ENCODE measurements at places on chromosomes 3 and 15. TPM values are rescaled to one million over a fixed set of nuclear protein-coding genes. Genes with fewer than 3 reads are reported as not detected.
A peak's percentile ranks its signal among the peaks of the same experiment; 100 is the strongest.

GRCh38 chr3:74003734-74004133 is 379.0 kb upstream of the PDZRN3 start:
- DNase-seq, result no peak

- no peak for DNase-seq
These were observed 34.2 kb upstream of the RAP2B start for GRCh38 chr3:153127788-153128187.

GRCh38 chr15:48557335-48557734 is 88.2 kb downstream of the FBN1 start:
- peak; percentile 40 for DNase-seq

DNA sequence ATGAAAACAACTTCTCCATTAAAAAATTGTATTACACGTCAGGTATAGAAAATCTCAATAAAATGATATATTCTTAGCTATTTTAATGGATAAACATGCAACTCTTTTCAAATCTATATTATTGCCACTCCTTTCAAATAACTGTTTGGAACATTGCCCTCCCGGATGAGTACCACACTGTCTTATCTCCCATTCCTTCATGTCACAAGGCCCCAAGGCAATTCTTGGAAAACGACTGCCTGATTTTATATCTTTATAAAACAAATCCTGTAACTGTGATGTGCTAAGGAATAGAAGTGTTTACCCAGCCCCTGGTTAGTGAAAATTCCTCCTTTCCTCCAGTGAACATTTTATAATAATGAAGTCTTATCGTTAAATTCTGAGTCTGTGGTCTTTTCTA is 6.2 kb upstream of the ZNF619 start:
- no peak for DNase-seq

DNA sequence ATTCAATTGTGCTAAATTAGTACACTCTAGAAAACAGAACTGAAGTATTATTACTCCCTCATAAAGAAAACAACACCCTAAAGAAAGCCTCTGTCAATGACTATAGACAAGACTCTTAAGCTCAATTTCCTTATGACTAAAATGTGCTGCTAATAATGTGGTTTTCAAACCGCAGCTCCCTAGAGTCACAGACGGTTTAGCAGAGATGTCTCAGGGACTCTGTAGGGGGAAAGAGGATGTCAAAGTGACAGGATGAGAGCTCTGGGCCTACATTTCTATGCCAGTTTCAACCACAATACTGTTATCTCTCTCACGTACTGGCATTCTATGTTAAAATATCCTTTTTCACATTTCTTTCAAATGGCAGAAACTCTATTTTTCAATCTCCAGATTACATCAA is 37.6 kb upstream of the WDR49 start:
- no peak for DNase-seq

GRCh38 chr3:177371888-177372287 is 174.6 kb upstream of the TBL1XR1 start:
- no peak for DNase-seq

- no peak for DNase-seq
These were observed 54.7 kb upstream of the KLF13 start for GRCh38 chr15:31271711-31272557.

GRCh38 chr15:59622289-59622688 is 10.7 kb downstream of the GCNT3 start:
- DNase-seq, result peak; percentile 81

DNA sequence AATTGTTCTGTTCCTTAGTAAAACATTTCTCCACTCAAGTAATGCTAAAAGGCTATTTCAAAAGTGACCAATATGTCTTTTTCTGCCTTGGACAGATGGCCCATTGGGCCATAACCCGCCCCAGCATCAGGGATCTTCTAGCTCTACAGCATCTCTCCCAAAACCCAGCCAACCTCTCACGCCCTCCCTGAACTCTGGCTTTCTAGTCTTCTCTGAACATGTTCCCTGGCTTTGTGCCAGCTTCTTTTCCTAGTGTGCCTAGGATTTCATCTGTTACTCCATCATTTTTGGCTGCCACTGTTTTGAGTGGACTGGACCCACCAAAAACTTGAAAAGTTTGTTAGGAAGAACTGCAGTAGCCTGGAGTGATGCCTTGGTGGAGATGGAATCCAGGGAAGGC is 30.7 kb downstream of the TRPM1 start:
- DNase-seq, result no peak

- DNase-seq, result no peak
These were observed 2.1 kb upstream of the CPB1 start for GRCh38 chr3:148825476-148825875.

- DNase-seq, result no peak
These were observed 834 bp upstream of the GREM1 start for GRCh38 chr15:32716915-32717425.

DNA sequence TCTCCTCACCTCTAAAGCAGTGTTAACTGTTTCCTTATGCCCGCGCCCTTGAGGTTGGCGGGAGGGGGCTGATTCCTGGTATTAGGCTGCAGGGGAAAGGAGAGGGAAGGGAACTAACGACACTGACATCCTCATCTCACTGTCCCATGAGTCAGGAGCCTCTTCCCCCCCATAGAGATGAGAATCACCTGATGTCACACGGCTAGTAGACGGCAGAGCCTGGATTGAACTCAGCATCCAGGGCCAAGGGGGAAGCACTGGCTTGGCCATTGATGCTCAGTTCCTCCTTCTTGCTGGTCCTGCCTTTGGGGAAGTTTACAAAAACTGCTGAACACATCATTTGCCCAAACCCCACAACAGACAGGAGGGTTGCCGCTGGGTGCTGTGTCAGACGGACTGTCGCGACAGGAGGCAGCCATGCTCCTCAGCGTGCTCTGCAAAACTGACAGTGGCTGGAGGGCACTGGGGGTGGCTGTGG is 38.5 kb downstream of the IDH2 start:
- DNase-seq, result no peak

- DNase-seq, result no peak
These were observed 100.2 kb downstream of the FMN1 start for GRCh38 chr15:33094336-33094735.

DNA sequence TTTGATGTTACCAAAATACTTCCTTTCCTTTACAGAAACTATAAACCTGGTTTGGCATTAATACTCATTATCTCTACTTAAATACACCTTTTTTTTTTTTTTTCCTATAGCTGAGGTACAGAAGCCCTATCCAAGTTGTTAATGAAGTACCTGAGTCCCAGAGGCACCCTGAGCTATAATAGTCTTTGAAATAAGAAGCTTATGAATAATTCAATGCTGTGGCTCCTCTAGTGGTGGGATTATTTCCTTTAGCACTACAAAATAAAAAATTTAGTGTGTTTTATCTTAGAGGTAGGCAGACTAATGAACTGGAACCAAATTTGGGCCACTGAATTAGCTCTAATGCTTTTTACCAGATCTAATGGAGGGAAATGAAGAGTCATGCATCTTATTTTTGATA is 611.9 kb downstream of the EDEM1 start:
- no peak for DNase-seq

GRCh38 chr3:193909387-193909786 is 226.6 kb upstream of the HES1 start:
- peak; percentile 21 for DNase-seq

- DNase-seq, result no peak
These were observed 151.4 kb downstream of the PLD1 start for GRCh38 chr3:171658841-171659240.

- DNase-seq, result no peak
These were observed 8.3 kb downstream of the CCNL1 start for GRCh38 chr3:157151627-157152026.

DNA sequence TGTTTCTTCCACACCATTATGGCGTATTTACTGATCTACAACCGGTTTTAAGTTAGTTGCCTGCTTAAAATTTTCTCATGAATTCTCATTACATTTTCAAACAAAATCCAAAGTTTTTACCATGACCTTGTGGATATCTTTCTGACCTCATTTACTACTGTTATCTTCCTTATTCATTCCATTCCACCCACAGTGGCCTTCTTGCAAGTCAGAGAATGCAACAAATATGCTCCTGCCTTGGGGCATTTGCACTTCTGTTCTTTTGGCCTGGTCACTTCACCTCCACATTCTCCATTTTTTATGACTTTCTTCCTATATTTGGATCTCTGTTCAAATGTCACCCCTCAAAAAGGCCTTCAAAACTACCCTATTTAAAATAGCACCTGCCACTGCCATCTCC is 8.8 kb upstream of the SLC15A2 start:
- no peak for DNase-seq

GRCh38 chr3:67906261-67906660 is 251.8 kb upstream of the SUCLG2 start:
- DNase-seq, result peak; percentile 9

GRCh38 chr3:50816894-50817293 is 142.2 kb downstream of the DOCK3 start:
- no peak for DNase-seq

DNA sequence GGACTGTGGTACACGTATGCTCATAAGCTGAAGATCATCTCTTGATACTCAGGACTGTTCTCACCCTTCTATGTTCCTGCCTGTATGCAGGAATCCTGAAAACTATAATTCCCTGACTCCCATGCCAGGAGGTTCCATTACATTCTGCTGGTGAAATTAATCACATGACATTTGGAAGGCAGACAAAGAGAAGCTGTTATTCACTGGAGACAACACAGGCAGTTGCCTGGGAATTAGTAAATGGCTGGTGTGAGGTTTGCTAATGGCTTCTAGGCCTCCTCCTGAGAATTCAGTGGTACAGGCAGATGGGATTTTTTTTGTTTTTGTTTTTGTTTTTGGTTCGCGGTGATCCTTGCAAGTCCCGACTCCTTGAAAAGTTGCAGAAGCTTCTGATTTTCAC is 91.4 kb downstream of the CTNNB1 start:
- peak; percentile 23 for DNase-seq

- DNase-seq, result no peak
These were observed 204.2 kb upstream of the IGF1R start for GRCh38 chr15:98444138-98444537.

GRCh38 chr15:83794209-83794608 is 140.3 kb downstream of the ADAMTSL3 start:
- no peak for DNase-seq

DNA sequence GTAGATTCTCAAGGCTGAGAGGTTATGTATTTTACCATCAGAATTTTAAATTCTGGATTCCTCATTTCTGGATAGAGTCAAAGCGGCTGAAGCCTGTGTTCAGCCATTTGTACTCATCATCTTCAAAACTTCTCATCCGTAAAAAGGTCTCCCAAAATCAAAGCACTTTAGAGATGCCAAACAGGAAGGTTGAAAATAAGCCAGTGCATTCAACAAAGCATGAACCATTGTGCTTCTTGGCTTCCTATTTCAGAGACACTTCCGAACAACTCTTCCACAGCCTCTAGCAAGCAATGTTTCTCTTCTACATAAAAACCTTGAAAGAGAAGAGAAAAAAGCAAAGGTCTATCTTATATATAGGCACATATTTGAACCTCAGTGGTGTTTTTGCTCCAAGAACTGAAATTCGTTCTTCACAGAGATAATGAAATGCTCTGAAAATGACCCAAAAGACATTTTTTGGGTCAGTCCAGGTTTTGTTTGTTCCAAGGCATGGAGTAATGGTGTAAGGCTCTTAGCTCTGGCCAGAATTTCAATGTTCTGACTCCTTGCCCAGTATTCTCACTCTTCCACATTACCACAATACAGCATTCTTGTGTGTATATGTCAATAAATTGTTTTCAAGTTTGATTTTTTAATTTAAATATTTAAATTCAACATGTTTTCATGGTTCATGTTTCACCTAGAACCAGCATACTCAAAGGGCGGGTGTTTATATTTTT is 163.1 kb downstream of the STAC start:
- DNase-seq, result no peak

GRCh38 chr15:42611532-42611931 is 36.1 kb downstream of the STARD9 start:
- no peak for DNase-seq

DNA sequence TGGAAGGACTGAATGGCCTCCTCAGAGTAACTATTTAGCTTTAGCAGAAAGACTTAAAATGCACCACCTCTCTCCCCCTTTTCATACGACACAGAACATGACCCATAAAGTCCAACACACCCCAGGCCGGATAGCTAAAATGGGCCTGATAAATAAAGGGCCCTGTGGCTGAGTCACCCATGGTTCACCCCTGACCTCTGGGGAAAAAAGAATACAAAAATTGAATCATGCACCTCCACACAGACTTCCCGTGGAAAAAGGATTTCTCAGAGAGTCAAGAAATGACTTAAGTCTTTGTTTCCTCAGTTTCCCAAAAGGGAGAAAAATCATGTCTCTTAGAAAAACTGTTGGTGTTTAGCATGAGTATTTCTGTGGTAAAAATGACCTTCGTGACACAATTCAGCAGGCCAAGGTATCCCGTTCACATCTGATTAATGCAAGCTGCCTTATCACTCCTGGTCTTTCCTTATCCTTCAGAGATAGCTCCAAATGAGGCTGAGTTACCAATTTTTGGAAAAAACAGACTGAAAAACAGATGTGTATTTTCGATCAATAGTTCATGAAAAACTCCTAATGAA is 34.0 kb upstream of the ARHGEF3 start:
- no peak for DNase-seq

DNA sequence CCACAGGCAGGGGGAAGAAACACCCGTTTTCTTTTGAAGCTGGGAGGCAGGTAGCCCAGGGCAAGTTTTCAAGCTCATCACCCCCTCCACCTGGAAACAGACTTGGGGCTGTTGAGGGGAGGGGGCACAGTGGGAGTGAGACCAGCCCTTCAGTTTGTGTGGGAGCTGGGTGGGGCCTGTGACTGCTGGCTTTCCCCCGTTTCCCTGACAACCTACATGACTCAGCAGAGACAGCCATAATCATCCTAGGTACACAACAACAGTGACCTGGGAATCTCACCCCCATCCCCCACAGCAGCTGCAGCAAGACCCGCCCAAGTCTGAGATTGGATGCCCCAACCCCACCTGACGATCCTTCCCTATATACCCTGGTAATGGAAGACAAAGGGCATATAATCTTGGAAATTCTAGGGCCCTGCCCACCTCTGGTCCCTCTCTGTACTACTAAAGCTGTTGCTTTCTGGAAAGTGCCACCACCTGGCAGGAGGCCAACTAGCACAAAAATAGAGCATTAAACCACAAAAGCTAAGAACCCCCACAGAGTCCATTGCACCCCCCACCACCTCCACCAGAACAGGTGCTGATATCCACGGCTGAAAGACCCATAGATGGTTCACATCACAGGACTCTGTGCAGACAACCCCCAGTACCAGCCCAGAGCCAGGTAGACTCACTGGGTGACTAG is 422.2 kb upstream of the SGO1 start:
- DNase-seq, result no peak

ARGFX gene
- not detected for total RNA-seq

ATP13A5 gene
- total RNA-seq, result not detected

KLF15 gene
- total RNA-seq, result 82.9 TPM

CLDN18 gene
- 931 TPM for total RNA-seq

NOX5 gene
- 0.14 TPM for total RNA-seq

KNG1 gene
- not detected for total RNA-seq

ACTRT3 gene
- 2.2 TPM for total RNA-seq

CD200R1 gene
- 19.3 TPM for total RNA-seq

LAMB2 gene
- 578 TPM for total RNA-seq

SMCO1 gene
- not detected for total RNA-seq

UBP1 gene
- total RNA-seq, result 116 TPM

TEX9 gene
- 5.4 TPM for total RNA-seq

RPL15 gene
- 121 TPM for total RNA-seq

CHRNA7 gene
- 20.7 TPM for total RNA-seq

SPCS1 gene
- 61.7 TPM for total RNA-seq

TBCCD1 gene
- total RNA-seq, result 10.4 TPM

All from stomach (tissue), 19 donors.